ENCODE measurements at places on chromosomes 2 and 18. TPM values are rescaled to one million over a fixed set of nuclear protein-coding genes. Genes with fewer than 3 reads are reported as not detected.

Gene AGXT
- total RNA-seq: 0.32 TPM

Gene MGAT4A
- total RNA-seq: 237 TPM

Gene ABHD1
- total RNA-seq: not detected

Gene CRYBA2
- not detected for total RNA-seq

Gene SKOR2
- total RNA-seq: not detected

Gene TMEM200C
- total RNA-seq: 3.7 TPM

DNA sequence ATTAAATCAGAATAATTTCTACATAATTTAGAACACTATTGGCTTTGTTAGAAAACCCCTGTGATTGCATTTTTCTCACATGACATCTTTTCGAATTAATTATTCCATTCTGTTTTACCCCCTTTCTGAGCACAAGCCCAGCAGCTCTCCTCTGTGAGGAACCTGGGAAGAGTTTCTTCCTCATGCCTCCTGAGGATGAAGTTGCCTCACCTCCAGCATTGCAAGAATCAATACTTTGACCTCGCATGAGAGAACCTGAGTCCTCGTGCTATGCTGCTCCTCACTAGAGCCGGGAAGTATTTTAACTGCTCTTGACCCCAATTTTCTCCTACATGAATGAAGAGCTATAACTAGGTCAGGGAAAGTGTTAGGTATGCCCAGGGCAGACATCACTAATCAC is 77.1 kb upstream of the RAPH1 start:
- no peaks in the 10 kb centered on the region for H3K4me1 ChIP-seq
- DNase-seq: no peak
- H3K4me3 ChIP-seq: no peak overlapping the region
- no peaks in the 10 kb centered on the region for H3K36me3 ChIP-seq
- H3K27ac ChIP-seq: no peak overlapping the region

DNA sequence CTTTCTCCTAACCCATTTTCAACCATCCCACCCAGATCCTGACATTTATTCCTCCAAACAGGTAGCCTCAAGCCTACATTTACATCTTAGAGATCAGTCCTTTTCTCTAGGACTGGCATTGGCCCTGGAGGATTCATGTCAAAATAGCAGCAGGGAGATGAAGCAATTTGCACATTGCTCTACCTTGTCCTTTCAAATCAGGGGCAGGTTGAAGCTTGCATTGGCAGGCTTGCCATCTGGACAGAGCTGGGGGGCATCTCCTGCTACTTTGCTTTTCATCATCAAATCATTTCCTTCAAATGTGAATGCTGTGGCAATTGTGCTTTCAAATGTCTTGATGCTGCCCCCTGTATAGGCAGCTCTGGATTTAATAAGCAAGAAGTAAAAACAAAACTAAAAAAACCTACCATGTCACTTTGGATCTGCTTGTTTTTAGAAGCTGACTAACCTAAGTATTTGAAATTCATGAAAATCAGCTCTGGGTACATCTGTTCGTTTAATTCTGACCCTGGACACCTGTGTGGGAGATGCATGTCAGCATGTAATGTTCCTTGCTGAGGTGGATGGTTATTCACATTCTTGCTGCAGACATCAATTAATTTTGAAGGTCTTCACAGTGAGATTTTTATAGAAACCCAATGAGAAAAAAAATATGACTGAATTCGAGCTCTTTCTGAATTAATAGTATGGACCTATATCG is 47.9 kb downstream of the KIF5C start:
- no peaks in the 10 kb centered on the region for H3K36me3 ChIP-seq
- H3K27me3 ChIP-seq: no peaks in the 10 kb centered on the region
- no peak overlapping the region for H3K27ac ChIP-seq

- peak overlapping the region; percentile 96 for H3K4me3 ChIP-seq
- H3K4me1 ChIP-seq: peaks cover 19% of the 10 kb centered on the region
- H3K27me3 ChIP-seq: no peaks in the 10 kb centered on the region
- peak; percentile 41 for DNase-seq
- no peaks in the 10 kb centered on the region for H3K36me3 ChIP-seq
These were observed 1.0 kb downstream of the UBR3 start for GRCh38 chr2:169828141-169828811.

DNA sequence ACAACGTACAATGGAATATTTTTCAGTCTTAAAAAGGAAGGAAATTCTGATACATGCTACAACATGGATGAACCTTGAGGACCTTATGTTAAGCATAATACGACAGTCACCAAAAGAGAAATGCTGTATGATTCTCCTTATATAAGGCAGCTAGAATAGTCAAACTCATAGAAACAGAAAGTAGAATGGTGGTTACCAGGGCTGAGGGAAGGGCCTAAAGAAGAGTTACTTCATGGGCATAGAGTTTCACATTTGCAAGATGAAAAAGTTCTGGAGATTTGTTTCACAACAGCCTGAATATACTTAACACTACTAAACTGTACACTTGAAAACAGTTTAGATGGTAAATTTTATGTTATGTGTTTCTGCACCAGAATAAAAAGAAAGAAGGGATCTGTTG is 113.3 kb downstream of the GALNT1 start:
- H3K27ac ChIP-seq: no peak overlapping the region
- H3K36me3 ChIP-seq: peaks cover 30% of the 10 kb centered on the region
- DNase-seq: no peak
- no peak overlapping the region for H3K4me3 ChIP-seq

DNA sequence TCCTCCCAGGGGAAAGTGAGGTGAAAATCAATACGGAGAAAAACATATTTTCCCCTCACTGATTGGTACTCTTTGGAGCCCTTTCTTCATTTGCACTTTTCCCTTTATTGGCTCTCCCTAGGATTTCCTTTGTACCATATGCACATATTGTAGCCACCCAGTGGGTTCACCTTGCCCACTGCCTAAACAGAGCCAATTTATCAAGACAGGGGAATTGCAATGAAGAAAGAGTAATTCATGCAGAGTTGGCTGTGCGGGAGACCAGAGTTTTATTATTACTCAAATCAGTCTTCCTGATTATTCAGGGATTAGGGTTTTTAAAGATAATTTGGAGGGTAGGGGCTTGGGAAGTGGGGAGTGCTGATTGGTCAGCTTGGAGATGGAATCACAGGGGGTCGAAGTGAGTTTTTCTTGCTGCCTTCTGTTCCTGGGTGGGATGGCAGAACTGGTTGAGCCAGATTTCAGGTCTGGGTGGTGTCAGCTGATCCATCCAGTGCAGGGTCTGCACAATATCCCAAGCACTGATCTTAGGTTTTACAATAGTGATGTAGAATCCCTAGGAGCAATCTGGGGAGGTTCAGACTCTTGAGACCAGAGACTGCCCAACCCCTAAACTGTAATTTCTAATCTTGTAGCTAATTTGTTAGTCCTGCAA is 15.1 kb upstream of the KCNE4 start:
- H3K4me1 ChIP-seq: peaks cover 7% of the 10 kb centered on the region
- no peaks in the 10 kb centered on the region for H3K36me3 ChIP-seq
- DNase-seq: no peak
- no peak overlapping the region for H3K4me3 ChIP-seq
